Bronchial epithelial cell (primary cell): ENCODE measurements at places on chromosomes 5 and 9. TPM values are rescaled to one million over a fixed set of nuclear protein-coding genes. Genes with fewer than 3 reads are reported as not detected.

GRCh38 chr5:19988457-19988856, 457 bp upstream of the CDH18 start:
- DNase-seq, result no peak

DNA sequence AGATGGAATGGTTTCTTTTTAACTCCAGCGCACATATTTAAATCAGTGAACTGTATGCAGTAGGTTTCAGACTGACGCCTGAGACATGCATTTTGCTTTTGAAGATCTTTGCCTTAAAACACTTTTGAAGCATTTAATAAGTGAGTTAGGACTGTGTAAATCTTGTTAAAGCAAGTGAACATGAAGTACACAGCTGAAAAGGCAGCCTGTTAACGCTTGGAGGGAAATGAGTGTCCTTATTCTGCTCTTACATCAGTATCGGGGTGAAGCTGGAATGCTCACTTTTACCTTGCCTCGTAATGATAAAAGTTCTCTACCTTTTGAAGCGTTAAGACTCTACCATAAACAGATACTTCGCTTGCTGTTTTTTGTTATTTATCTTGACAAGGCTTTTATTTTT, 552.2 kb downstream of the ZNF608 start:
- DNase-seq, result no peak

DNA sequence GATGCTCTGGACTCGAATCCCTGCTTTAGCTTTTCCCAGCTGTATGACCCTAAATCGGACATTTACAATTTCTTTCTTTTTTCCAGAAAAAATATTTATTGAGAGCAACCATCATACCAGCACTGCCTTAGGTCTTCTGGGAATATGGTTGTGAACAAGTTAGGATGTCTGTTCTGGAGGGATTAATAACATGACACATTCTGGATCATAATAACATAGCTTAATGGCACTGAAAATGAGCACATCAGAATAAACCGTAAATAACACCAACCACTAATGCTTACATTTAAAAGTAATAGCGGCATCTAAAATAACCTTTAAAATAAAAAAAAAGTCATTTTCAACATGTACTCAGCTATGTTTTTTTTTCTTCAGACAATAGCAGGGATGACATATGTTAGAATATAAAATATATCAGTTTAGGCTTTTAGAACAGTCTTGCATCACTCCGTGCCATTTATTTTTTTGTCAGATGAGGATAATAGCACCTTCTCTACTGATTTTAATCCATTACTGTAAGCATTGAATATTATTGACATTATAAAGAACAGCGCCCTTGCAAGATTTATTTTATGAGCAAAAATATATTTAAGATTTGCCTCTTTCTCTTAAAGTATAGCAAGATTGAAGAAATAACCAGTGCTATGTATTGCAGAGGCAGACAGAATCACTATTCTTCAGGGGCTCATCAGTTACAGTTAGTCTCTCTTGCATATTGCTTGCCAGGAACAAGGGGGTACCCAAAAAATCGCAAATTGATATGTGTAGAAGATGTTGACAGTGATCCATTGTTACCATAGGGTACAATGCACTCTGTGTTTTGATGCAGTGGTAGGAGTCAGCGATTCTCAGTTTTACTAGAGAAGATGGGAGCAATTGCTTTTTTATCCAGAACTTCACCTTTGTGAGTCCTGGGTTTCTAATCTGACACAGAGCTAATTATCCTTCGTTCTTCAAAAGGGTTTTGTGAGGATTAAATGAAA, 168.4 kb upstream of the NR3C1 start:
- DNase-seq, result no peak

- DNase-seq, result no peak
Observed at GRCh38 chr5:82320966-82321365, 42.8 kb upstream of the RPS23 start.

- DNase-seq, result no peak
Observed at GRCh38 chr9:127262602-127263001, 2.0 kb upstream of the GARNL3 start.

The EQTN gene
- total RNA-seq, result not detected in 2 replicates
